ENCODE measurements at places on chromosomes 16 and 17.

DNA sequence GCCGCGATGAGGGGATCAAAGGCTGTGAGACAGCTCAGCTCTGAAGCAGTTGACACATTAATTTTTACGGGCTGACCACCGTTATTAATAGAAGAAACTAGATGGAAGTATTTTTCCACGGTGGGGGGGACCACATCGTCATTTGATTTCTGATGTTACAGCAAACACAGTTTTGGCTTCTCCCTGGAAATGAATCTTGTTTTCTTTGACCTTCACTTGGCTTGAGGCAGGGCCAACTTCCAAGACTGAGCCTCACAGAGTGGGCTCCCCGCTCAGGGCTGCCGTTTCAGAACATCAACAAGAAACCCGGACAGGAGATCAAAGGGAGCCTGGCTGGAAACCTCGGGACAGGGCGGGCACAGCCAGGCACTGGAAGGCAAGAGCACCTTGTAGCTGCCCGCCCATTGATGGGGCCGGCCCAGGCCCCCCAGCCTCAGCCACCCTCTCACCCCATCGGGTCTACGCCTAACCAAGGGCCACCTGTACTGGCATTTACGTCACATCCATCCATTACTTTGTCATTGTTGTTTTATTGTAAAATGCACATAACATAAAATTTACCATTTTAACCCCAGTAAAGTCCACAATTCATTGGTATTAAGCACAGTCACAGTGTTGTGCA, 124.6 kb downstream of the C16orf95 start:
- DNase-seq = no peak

DNA sequence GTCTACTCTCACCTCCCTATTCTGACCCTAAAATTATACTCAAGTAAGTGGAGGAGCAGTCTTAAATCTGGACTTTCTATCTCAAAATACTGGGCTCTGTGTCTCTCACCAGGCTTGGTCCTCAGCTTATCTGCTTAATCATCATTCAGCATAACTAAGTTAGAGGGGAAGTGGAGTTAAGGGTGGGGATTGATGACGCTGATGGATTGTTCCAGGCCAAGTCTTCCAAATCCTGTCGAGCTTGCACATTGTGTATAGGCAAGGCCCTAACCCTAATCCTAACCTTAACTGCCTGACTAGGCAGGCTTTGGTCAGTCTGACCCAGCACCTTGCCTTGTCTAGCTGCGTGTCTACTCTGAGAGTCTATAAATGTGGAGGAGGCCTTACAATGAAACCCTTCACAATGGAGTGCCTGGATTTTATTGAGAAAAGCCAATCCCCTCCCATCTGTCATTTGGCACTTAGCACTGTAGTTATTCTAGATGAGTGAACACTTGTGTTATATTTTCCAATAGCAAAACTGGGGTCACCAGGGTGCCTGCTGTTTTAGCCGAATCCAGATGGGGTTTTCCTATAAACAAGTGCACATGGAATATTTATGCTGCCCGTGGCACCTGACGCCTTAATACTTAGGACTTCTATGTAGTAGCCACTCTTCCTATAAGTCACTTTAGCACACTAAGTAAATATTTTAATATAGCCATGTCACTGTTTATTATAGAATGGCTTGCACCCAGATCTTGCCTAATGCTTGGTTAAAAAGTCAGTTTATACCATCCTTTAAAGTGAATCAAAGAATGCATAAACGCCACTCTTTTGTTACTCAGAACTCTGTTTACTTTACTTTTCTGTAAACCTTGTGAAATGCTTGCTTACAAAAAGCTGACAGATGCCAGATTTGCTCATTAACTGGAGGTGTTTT, 193.2 kb upstream of the MYOCD start:
- no peak for DNase-seq

- no peak for DNase-seq
These were observed 15.2 kb downstream of the CHRNB1 start for GRCh38 chr17:7459961-7460545.

DNA sequence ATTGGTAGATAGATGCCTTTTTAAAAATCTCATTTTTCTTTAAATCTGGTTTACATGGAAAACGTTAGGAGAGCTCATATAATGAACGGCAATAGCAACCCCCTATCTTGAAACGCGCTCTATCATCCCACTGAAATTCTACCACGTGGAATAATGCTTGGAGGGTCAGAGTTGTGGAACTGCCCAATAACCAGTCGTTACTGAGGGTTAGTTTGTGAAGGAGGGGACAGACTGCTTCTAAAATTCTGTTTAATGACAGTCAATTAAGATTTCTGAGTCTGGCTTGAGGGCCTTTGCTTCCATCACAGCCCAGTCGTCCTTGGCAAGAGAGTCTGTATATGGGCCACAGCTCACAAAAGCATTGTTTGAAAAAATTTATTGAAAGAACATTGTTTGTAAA, 482 bp downstream of the IRF8 start:
- no peak for DNase-seq

GRCh38 chr16:67349172-67349571, 22.6 kb downstream of the LRRC36 start:
- peak; percentile 27 for DNase-seq

DNA sequence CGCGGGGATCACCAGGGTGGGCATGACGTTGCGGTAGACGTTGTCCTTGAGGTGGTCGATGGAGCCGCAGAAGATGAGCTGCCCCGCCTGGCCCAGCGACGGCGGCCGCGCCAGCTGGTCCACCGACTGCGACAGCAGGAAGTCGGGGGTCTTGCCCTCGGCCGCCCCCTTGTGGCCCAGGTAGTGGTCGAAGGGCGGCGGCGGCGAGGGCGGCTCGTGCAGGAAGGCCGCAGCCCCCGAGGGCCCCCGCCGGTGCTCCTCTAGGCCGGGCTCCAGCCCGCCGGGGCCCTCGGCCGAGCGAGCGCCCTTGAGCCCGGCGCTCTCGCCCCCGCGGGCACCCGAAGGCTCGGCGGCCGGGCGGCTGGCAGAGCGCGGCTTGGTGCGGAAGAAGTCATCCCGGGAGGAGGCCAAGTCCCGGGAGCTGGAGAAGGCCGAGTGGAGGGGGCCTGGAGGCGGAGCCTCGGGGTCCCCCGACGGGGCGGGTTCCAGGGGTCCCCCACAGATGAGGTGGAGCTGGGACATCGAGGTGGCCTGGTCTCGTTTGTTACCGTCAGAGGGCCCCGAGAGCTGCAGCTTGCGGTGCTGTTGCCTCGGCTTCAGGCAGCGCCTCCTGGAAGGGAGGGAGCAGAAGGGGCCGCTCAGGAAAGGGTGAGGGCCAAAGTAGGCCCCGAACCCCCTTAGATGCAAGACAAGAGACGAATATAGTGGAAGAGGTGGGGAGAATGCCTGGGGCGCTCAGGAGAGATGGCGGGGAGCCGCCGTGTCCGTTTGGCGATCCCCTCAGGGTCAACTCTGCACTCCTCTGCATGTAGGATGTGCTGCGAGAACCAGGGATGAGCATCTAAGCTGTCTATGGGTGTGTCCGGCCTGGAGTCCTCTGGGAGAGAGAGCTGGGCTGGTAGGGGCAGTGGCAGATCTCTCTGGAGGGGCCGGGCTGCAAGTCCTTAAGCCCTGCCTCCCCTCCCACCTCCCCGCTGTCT, 8.8 kb downstream of the FAM171A2 start:
- peak; percentile 41 for DNase-seq

DNA sequence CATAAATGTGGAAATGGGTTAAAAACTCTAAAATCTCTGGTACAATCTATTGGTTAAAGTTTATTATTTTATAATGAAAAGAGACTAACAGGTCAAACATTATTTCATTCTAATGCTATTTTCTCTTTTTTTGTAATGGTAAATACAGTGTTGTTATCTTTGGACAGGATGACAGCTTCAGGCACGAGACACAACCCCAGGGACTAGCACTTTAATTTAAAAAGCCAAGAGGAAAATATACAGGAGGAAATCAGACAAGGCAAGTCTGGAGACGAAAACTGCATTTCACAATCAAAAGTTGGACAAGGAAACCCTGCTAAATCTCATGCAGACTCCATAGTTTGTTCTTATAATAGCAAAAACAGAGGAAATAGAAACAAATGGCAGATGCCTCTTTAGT, 589.1 kb upstream of the CDH8 start:
- DNase-seq = no peak

DNA sequence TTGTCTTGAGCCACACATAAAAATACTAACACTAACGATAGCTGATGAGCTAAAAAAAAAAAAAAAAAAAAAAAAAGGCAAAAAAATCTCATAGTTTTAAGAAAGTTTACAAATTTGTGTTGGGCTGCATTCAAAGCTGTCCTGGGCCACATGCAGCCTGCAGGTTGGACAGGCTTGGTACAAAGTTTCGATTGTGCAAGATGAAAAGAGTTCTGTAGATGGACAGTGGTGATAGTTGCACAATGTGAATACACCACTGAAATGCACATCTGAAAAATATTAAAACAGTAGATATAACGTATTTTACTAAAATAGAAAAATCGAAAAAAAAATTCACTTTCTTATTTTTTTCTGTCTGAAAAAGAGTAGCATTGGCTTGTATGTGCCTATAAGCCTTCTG, 42.9 kb downstream of the AMFR start:
- DNase-seq = no peak

DNA sequence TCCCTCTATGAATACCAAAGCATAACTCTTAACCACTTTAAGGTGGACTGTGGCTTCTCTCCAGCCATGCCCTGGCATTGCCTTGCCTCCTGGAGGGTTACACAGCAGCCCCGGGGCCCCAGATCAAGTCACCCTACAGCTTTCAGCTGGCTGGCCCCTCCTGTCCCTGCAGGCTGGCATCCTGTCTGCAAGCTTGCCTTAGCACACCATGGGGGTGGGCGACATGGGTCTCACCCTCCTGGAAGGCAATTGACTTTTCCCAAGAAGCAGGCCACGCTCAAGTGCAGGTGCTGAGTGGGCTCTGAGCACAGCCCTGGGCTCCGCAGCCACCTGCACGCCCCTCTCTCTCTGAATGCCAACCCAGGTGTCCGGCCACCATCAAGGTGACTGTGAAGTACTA, 25.8 kb upstream of the AKTIP start:
- DNase-seq = no peak

GRCh38 chr17:81523402-81524038, 4.7 kb upstream of the FSCN2 start:
- no peak for DNase-seq

- peak; percentile 79 for DNase-seq
These were observed 9.0 kb upstream of the AMZ2 start for GRCh38 chr17:68238871-68239253.
